ENCODE measurements at places on chromosomes 4 and X. TPM values are rescaled to one million over a fixed set of nuclear protein-coding genes. Genes with fewer than 3 reads are reported as not detected.

GRCh38 chr4:81622474-81623184 is 150.9 kb upstream of the RASGEF1B start:
- no peak for DNase-seq

GRCh38 chrX:18353931-18354368 is 538 bp downstream of the SCML2 start:
- DNase-seq: peak; percentile 4

ADH1B gene
- 0.54 TPM for total RNA-seq

- DNase-seq: no peak
These were observed 7.9 kb downstream of the FGFRL1 start for GRCh38 chr4:1019320-1019719.

- no peak for DNase-seq
These were observed 340.1 kb downstream of the GPAT3 start for GRCh38 chr4:83876047-83876446.

FAM9B gene
- not detected for total RNA-seq

DNA sequence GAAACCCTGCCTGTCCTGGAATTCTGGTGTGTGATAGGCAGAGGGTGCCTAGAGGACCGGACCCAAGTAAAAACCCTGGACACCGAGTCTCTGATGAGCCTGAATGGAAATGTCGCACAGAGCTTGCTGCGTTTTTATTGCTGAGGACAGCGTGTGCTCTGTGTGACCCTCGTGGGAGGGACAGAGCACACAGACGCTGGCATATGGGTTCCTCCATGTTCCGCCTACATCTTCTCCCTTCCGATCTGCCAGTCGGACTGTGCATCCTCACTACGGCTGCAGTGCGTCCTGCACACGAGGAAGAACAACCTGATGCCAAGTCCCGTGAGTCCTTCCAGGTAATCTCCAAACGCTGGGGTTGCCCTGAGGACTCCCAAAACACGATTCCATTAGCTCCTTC is 68.3 kb downstream of the AFAP1 start:
- peak; percentile 58 for DNase-seq

ITGB1BP2 gene
- 3.0 TPM for total RNA-seq

GRCh38 chr4:182752158-182752910 is 164.9 kb downstream of the DCTD start:
- no peak for DNase-seq

SERTM2 gene
- total RNA-seq: not detected

HEPH gene
- total RNA-seq: 25.8 TPM

NPY1R gene
- 8.2 TPM for total RNA-seq

DNA sequence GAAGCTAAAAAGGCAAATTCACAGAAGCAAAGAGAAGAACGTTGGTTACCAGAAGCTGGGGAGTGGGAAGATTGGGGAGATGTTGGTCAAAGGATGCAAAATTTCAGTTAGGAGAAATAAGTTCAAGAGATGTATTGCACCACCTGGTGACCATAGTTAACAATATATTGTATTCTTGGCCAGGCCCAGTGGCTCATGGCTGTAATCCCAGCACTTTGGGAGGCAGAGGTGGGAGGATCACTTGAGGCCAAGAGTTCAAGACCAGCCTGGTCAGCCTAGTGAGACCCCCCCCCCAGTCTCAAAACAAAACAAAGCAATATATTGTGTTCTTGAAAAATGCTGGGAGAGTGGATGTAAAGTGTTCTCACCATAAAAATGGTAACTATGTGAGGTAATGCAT is 67.9 kb downstream of the TAB3 start:
- DNase-seq: no peak

DNA sequence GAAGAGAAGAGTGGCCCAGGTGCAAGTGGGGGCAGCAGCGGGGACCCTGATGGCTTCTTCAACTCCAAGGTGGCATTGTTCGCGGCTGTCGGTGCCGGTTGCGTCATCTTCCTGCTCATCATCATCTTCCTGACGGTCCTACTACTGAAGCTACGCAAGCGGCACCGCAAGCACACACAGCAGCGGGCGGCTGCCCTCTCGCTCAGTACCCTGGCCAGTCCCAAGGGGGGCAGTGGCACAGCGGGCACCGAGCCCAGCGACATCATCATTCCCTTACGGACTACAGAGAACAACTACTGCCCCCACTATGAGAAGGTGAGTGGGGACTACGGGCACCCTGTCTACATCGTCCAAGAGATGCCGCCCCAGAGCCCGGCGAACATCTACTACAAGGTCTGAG is 11.4 kb downstream of the EFNB1 start:
- no peak for DNase-seq

TAF7L gene
- total RNA-seq: not detected

GRCh38 chr4:98586962-98587354 is 71.5 kb downstream of the TSPAN5 start:
- DNase-seq: peak; percentile 51

IBSP gene
- total RNA-seq: 0.27 TPM

NLGN4X gene
- 51.3 TPM for total RNA-seq

DNA sequence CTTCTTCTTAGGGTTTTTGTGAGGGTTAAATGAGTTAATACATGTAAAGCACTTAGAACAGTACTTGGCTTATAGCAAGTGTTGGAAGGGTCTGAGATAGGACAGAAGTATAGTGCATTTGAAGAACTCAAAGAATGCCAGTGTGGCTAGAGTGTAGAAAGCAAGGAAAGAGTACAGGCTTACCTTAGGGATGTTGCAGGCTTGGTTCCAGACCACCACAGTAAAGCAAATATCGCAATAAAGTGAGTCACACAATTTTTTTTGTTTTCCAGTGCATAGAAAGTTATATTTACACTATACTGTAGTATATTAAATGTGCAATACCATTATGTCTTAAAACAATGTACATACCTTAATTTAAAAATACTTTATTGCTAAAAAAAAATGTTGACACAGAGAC is 41.3 kb downstream of the KIF4A start:
- DNase-seq: no peak

GRCh38 chr4:152870606-152871005 is 65.5 kb upstream of the FHDC1 start:
- DNase-seq: peak; percentile 55

GRCh38 chr4:103754844-103755243 is 35.1 kb upstream of the TACR3 start:
- DNase-seq: no peak

DNA sequence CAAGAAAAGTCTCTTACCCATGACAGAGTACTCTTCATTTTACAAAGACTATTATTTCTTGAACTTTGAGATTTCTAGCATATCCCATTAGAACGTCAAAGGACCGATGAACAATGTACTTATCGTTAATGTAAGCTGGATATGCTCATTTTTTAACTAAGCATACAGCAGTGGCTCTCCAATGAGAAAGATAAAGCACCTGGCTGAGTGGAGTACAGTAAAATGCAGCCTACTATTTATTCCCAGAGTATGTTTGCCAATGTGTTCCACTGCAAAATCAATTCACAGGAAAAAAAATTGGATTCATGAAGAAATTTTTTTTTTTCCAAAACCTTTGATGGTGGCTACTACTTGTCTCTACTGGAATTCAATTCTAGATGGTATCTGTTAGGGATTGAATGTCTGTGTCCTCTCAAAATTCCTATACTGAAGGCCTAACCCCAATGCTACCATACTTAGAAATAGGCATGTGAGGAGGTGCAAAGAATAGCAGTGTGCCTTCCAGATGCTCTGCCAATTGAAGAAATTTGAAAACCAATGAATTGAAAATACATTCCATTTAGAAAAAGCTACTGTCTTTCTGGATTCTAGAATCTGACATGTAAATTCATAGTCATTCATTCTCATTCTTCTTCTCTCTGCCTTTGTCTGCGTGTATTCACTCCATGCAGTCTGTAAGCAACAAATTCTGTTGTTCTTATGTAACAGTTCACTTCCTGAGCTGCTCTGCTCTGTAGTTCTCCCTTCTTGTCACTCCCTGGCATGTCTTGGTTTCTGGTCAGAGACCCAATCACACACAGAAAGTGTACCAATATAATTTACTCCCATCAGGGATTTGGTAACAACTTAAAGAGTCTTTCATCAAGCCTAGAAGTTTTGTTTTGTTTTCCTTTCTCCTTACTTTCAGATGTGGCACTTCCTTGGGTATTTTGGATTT is 61.4 kb downstream of the PAPSS1 start:
- DNase-seq: peak; percentile 3

- DNase-seq: no peak
These were observed 397.6 kb upstream of the TENM3 start for GRCh38 chr4:181845617-181846016.

DNA sequence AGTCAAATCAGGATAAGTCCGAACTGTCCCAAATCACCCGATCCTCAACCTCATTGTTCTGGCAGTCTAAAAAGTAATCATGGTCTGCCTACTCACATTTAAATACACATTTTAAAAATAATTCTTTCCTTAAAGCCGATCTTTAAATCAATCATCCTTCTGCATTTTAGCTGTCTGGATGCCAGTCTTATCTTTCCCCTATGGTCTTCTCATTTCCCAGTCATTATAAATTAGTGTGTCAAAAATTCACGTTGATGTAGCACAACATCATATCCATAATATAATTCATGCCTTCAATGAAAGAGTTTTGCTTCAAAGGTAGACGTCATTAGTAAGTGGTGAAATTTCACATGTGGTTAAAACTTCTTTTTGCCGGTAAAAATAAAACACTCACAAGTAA is 108.1 kb upstream of the FRG1 start:
- DNase-seq: no peak
